Stimulated activated CD4-positive, alpha-beta T cell treated with anti-CD3 and anti-CD28 coated beads, TNF-alpha, amount 100 ng/mL, for 1 hour (primary cell): ENCODE measurements at places on chromosomes 3 and 15.

- no peak for DNase-seq
Measured at GRCh38 chr15:58185439-58185838, 47.3 kb downstream of the AQP9 start.

DNA sequence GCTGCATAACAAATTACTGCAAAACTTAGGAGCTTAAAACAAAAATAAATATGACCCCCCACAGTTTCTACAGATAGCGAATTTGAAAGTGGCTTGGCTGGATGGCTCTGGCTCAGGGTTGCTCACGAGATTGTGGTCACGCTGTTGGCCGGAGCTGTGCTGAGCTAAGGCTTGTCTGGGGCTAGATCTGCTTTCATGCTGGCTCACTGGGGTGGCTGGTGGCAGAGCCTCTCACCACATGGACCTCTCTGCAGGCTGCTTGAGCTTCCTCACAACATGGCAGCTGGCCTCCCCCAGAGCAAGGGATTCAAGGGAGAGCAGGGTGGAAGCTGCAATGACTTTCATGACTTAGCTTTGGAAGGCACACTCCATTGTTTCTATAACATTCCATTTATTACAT lies 354.1 kb downstream of the SHQ1 start:
- DNase-seq: no peak

- peak; percentile 2 for DNase-seq
Measured at GRCh38 chr3:161310649-161311423, 60.5 kb downstream of the SPTSSB start.

DNA sequence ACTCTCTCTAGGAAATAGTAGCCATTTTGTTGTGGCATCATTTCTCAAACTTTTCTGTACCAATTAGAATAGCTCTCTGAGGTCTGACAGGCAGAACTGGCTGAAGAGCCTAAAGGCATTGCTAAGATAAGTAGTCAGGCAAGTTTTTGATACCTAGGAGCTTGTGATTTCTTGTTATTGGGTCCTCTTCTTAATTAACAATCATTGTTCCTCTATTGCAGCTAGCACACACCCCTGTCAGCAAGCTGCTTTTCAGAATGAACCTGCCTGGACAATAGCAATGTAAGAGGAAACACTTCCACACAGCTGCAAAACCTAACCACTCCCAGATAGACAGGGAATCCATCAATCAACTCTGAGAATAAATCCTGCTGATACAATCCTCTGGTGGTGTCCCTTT lies 403.9 kb upstream of the TBL1XR1 start:
- DNase-seq: no peak

DNA sequence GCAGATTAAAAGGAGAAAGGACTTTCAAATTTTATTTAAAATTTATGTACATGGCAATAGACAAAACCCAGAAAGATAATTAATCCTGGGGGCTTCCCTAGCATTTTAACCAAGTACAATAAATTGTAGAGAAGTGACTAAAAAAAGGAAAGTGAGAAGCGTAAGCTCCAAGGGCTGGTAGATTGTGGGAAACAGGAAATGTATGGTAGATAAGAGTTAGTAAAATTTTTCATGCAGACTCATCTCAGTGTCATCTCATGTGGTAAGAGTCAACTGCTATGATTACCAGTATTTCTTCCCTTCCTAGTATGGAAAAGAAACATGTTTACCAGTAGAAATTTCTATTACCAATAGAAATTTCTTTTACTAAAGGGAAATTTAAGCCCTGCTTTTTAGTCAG lies 464.3 kb upstream of the AGTR1 start:
- DNase-seq: no peak

DNA sequence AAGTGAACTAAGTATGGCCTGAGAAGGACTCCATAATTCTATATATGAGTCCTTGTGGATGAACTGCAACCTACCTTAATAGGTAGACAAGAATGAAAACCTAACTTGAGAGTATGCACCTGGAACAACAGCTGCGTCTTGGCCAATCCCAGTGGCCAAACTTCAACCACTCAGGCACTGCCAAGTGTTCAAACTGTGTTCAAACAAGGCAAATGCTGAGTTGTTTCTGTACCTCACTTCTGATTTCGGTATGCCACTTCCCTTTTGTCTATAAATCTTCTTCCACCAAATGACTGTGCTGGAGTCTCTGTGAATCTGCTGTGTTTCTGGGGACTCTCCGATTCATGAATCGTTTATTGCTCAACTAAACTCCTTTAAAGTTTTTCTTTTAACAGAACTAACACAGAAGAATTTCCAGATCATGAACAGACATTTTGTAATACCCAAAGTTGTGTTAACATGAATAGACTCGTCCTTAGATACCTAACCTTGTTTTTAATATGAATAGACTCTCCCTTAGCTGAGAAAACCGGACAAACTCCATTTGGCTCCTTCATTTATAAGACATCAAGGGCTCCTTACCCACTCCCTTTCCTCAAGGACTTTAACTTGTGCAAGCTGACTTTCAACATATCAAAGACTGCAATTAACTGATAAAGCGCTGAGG lies 4.1 kb downstream of the ZNF717 start:
- no peak for DNase-seq

- no peak for DNase-seq
Measured at GRCh38 chr3:27568393-27568792, 84.2 kb upstream of the SLC4A7 start.

DNA sequence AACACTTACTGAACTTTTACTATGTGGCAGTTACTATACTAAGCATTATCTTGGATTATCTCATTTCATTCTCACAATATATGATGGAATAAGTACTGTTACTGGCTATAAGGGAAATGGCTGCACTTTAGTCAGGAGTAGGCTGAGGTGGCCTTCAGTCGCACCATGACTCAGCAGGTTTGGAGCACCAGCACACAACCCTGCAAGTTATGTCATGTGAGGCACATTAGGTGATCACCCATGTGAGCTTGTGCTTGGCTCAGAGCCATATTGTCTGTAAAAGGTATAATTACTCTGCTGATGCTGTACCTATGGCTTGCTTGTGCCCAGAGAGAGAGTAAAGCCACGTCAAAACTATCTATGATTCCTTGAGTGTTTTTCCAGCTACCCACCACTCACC lies 54.1 kb upstream of the TIPARP start:
- DNase-seq: no peak

GRCh38 chr3:189833266-189833665 lies 202.1 kb downstream of the TP63 start:
- DNase-seq: no peak

DNA sequence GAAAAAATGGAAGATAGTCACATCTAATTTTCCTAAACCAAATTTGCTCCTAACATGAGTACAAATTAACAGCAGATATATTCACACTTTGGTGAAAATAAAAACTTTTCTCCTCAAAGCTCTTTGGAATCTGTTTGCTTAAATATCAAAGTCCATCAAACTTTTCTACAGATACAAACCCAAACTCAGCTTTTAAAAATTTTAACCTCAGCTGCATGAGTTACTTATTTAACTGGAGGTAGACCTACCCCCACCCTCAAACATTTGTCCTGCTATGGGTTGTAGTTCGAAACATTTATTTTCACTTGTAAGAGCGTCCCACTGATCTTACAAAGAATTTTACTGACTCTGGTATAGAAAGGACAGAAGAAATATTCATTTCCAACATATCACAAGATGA lies 8.9 kb upstream of the XYLB start:
- DNase-seq: no peak

DNA sequence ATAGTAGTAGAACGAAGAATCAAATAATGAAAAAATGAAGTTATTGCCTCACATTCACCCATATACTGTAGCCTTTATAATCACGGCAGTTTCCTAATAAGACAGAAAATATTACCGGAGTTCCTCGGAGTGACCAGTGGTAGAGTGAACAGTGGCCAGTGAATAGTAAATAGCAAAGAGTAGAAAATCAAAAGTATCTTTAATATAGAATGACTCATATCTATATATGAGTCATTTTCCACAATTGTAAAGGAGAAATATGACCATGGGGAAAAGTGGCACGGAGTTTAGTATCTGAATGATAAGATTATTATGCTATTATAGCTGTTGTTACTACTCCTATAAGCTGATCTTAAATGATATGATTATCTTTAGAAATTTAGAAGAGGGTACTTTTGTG lies 38.5 kb downstream of the ZBTB20 start:
- DNase-seq: no peak

GRCh38 chr3:151770956-151771355 lies 37.2 kb downstream of the AADACL2 start:
- DNase-seq: no peak

- DNase-seq: no peak
Measured at GRCh38 chr3:156252656-156253055, 132.3 kb downstream of the KCNAB1 start.

DNA sequence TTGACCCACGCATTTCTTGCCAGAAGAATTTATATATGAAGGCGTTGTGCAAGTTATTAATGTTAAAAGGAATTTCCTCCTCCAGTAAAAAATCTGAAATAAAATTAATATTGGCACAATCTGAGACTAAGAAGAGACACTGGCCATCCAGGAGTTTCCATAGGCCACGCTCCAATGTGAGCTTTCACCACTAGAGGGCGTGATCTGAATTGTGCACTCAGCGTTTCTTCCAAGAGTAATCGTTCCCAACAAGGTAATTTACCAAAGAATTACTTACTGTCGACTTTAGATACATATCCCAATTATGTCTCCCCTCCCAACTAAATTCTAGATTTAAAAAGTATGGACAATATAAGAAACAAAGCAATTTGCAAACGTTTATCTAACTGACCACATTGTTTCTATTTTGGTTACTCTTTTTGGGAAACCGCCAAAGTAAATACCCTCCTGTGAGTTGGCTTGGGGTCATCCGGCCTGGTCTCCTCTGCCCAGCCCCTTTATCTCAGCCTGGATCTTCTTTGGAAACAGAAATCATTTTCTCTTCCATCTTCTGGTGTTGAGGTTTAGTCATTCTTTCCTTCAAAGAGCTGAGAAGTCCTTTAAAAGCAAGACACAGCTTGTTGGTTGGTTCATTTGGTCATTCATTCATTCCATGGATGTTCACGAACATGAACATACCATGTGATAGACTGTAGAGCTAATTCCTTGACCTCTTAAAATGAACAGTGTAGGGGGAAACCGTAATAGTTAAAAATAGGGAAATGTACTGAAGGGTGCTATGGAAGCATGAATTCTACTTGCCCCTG lies 26.2 kb downstream of the POLR2M start:
- DNase-seq: peak; percentile 26

GRCh38 chr3:57120451-57121174 lies 44.5 kb downstream of the IL17RD start:
- DNase-seq: no peak

DNA sequence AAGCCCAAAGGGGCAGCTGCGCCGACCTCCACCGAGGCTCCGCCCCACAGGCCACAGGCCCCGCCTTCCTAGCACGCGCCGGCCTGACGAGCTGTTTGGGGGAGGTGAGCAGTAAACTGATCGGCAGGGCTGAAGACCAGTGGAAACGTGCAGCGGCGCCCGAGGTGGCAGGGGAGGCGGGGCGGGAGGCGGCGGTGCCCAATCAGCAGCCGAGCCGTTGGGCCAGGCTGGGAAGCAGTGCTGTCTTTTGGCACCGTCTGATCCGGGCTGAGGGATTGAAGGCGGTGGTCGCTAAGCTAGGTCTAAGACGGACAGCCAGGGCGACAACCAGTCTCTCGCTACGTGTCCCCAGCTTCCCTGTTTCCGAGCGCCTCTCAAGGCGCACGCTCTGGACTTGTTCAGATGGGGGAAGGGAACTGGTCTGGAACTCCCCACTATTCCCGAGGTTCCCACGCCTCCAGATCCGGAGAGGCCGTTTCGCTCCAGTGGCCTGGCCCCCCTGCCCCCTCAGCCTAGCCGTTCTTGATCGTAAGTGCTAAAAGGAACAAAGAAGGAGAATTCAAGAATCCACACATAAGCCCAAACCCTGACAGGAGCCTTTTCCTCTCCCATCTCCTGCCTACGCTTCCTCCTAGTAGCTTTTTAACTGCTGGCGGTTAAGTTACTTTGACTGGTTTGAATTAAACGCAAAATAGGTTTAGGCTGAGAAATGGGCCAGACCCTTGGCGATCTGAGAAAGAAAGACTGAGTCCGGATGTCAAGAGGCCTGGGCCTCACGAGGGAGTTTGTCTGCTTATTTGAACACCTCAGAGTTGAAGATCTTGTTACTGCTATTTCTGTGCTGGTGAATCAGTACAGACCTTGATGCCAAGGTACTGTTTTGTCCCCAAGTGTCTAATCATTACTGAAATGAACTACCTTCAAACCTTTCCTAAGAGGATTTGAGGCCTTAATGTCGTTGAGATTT lies at the start of gene FMN1:
FMN1 (minus strand) TSS at position 11 of the 967 bp plus-strand sequence. CDS start 39,800 bp downstream, outside the sequence.
- peak; percentile 86 for DNase-seq
